EH (cell line): ENCODE measurements at places on chromosomes 11 and 22.

- peak; percentile 53 for DNase-seq
These were observed 20.6 kb downstream of the APOBEC3H start for GRCh38 chr22:39117585-39118191.

DNA sequence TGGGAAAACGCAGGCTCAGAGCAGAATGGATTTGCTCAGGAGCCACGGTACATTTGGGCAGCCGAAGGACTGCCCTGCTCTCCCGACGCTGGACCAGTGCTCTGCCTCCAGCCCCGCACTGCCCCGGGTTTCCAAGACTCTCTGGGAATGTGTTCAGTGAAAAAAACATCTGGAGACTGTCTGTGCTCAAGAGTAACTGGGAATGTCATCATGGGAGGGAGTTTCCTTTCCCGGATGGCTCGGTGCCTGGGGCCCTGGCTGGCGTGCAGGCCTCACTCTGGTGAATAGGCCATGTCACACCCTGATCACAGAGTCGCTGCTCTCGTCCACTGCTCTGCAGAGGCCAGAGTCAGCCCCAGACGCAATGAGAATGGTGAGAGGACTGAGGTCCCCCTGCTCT lies 9.8 kb upstream of the APOL6 start:
- peak; percentile 93 for DNase-seq

- no peak for DNase-seq
These were observed 19.9 kb downstream of the RCN1 start for GRCh38 chr11:32110795-32111194.

DNA sequence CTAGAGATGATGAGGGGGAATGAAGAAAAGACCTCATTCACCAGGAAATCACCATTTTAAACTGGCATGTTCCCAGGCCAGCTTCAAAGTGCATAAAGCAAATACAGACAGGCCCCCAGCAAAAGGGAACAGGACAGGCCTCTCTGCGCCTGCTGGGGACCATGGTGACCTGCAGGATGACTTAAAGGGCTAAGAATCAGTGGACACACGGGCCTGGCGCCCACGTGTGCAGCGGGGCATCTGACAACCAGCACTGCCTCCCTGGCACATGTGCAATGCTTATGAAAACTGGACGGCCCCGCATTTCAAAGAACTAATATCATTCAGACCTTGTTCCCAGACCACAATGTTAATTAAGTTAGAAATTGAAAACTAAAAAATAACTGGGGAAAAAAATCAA lies 35.6 kb downstream of the TBX1 start:
- DNase-seq: no peak

DNA sequence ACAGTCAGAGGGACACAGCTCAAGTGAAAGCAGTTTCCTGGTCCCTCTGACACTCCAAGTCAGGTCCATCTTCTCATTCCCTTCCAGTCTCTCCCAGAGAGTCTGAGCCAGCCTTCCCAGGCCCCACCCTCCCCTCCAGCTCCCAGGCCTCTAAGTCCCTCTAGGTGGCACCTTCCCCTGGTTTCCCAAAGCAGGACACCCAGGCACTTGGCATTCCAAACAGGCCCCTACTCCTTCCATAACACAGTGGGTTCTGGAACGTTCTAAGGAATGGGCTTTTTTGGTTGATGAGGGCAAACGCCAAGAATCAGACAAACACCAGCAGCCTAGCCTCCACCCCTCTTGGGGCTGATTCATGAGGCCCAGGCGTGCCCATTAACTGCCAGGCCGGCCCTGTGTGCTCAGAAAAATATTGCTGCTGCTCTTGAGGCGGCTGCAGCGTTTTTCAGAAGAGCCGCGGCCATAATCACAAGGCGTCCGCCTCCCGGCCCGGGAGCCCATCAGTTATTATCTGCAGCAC lies 418.7 kb downstream of the SOX6 start:
- DNase-seq: peak; percentile 13

GRCh38 chr22:22894740-22895731 lies 7.4 kb downstream of the IGLL5 start:
- no peak for DNase-seq

GRCh38 chr11:7486781-7487140 lies 1.5 kb downstream of the OLFML1 start:
- DNase-seq: no peak

- DNase-seq: no peak
These were observed 68.5 kb upstream of the OPCML start for GRCh38 chr11:133600786-133601185.

- no peak for DNase-seq
These were observed 13.3 kb upstream of the FGF19 start for GRCh38 chr11:69716891-69717747.

- peak; percentile 86 for DNase-seq
These were observed 30.9 kb upstream of the NAP1L4 start for GRCh38 chr11:3022982-3023381.

DNA sequence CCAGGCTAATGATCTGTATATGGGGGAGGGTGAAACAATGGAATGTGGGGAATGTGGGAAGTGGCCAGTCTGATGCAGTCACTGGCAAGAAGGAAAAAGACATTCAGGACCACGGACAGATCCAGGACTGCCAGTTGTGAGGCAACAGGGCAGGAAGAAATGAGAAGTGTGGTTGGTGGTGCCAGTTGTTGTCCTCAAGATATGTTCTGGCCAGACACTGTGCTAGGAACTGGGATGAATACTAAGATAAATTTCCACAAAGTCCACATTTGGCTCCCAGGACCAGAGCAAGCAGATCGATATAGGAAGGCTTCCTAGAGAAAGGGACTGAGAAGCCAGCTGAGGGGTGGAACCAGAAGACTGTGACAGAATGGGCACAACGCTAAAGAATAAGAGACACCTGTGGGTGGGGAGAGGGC lies 6.8 kb upstream of the TPBGL start:
- DNase-seq: peak; percentile 75

- DNase-seq: no peak
These were observed 49.5 kb downstream of the PAX6 start for GRCh38 chr11:31761636-31762035.

DNA sequence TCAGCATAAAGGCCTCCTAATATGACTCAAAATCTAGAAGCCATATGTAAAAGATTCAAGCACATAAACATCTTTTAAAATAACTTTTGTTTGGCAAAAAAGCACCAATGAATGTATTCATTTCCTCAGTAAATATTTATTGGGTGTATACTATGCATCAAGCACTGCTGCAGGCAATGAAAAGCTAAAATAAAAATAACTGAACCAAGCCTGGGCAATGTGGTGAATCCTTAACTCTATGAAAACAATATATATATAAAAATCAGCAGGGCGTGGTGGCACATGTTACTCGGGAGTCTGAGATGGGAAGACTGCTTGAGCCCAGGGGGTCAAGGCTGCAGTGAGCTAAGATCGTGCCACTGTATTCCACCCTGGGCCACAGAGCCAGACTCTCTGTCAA lies 27.8 kb downstream of the PIK3C2A start:
- no peak for DNase-seq

DNA sequence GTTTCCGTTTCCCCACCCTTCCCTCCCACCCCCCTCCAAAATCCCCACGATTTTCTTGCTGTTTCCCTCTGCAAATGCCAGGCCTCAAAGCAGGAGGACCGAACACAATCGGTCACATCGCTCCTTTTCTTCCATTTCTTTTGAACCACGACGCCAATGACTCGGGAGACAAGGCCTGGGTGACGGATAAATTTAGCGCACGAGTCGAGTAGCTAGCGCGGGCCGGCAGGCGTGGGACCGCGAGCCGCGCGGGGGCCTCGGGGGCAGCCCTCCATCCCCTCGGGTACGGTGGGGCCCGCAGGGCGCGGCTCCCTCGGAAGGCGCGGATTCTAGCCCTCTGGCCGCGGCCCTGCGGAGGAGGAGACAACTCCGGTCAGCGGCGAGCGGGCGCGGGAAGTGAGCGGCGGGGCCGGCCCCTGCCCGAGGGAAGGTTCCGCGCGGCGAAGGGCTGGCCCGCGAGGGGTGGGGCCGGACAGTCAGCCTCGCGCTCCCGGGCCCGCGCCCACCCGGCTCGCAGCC lies 414 bp downstream of the JOSD1 start:
- DNase-seq: peak; percentile 72

GRCh38 chr11:9609841-9610240 lies 36.4 kb downstream of the WEE1 start:
- DNase-seq: no peak

DNA sequence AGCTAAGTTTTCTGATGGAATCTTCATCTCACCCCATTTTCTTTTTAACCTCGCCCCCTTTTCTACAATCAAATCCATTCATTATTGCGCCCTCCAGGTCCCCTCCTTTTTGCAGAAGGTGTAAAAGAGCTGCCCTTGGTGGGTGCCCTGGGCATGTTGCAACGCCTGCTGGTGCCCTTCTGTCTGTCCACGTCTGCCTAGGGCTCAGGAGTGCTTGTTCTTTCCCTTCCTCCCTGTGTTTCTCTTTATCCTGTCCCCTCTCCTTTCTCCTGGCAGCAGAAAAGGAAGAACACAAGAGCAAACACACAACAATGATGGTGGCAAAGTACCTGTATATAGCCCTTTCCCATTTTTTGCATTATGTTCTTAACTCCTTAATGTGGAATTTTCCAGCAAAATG lies 6.2 kb upstream of the TLCD5 start:
- DNase-seq: no peak

DNA sequence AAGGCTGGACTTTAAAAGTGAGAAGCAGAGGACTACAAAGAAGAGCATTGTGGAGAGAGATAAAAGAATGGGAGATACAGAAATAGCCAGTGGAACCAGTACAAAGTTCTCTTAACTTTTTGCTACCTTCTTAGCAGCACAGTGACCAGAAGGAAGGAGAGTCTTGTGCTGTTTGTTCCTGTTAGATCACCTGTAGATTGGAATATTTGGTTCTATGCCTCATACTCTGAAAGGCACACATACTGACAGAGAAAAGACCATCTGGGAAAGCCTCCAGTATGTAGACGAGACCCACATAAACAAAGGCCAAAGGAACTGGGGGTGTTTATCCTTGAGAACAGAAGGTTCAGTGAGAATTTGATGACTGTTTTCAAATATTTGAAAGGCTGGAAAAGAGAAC lies 18.7 kb downstream of the RNF141 start:
- DNase-seq: no peak

DNA sequence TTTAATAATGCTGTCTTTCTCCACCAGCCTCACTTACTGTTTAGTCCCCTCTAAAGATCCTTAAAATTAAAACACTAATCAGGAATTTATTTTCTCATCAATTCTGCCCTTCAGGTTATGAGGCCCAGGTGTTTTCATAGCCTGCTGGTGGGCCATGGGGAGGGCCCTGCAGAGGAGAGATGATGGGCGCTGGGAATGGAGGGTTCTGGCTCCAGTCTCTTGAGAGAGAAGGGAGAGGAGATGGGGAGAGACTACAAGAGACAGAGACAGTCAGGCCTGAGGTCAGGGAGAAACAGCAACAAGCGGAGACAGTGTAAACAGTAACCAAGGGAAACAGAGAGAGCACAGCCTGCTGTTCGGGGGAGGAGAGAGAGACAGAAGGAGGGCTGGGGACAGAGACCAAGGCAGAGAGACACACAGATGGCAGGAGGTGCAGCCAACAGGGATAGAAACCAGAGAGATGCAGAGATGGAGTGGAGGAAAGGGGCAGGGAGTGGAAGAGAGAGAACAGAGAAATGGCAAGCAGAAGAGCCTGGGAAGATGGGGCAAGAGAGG lies 187.3 kb upstream of the SYT13 start:
- DNase-seq: no peak

DNA sequence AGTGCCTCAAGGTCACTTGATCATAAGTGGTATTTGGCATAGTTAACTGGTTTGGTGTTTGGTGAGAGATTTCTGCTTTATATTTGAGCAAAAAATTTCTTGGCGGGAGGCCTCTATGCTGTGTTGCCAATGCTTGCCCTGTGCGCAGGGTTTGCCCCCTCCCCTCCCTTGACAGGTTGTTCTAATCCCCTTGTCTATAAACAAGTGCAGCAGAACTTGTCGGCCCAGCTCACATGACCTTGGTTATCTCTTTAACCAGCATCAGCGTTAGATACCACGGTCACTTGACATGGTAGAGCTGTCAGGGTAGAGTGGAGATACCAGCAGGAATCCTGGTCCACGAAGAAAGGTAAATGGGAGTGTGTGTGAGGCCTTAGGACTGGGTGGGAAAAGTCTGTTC lies 35.6 kb downstream of the MARK2 start:
- DNase-seq: no peak

DNA sequence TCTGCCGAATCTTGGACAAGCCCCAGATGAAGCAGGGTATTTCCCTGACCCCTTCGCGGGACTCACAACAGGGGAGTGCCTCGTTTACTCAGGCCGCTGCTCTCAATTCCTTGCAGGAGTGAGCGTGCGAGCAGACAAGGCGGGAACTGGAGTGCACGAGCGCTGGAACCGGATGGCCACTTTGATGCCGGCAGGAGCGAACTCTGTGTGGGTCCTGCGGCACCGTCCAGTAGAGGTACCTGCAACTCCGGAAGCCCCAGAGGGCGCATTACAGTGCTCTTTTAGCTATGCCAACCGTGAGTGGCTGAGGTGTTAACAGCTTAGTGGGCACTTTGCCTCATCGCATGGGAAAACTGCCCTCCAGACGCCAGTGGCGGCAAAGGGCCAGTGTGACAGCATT lies 182.3 kb upstream of the ANO3 start:
- no peak for DNase-seq

- no peak for DNase-seq
These were observed 18.4 kb downstream of the GRIK4 start for GRCh38 chr11:120529911-120530310.

DNA sequence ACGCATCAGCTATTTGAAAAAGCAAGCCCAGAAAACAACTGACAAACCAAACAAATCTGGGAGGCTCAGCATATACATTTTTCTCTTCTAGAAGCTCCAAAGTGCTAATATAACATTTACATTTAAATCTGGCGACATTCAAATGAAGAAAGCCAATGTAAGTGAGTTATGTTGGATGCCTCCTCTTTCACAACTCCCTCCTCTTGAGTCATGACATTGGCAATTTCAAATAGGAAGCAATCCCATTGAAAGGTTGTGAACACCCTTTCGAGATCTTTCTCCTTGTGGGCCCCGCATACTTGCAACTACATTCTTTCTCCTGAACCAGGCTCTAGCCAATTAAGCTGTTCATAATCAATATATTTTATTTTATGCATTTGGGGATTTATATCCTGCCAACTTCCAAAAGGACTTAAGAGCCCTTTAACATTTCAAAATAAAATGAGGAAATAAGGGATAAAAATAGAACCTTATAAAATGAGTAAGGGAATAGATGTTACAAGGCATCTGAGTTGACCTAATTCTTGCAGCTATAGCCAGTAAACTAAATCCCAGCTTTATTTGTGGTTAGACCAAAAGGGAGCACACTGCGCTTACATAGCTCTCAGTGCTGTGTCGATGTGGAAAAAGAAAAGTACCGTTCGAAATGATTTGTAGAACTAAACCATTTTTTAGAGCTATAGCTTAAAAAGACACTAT lies 129.5 kb upstream of the SESN3 start:
- DNase-seq: no peak

DNA sequence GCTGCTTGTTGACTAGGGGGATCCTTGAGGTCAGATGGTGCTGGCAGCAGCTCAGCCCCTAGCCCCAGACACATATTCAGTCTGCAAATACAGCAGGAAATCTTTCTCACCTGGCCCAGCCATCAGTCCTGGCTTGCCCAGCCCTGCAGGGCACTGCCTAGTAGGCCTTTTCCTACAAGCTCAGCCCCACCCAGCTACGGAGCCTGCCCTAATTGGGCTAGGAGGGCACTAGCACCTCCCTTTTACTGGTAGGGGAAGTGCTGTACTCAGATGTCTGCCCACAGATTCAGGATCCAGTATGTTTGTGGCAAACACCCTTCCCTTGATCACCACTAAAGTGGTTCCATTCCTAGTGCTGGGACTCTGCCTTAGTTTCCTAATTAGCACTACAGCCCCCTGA lies 257.1 kb upstream of the CADM1 start:
- DNase-seq: no peak

GRCh38 chr11:121757480-121758125 lies 304.8 kb upstream of the SORL1-AS1 start:
- DNase-seq: no peak
